ENCODE measurements at places on chromosomes 11 and 22.

- DNase-seq, result no peak
Measured at GRCh38 chr22:41523464-41524221, 20.6 kb downstream of the POLR3H start.

DNA sequence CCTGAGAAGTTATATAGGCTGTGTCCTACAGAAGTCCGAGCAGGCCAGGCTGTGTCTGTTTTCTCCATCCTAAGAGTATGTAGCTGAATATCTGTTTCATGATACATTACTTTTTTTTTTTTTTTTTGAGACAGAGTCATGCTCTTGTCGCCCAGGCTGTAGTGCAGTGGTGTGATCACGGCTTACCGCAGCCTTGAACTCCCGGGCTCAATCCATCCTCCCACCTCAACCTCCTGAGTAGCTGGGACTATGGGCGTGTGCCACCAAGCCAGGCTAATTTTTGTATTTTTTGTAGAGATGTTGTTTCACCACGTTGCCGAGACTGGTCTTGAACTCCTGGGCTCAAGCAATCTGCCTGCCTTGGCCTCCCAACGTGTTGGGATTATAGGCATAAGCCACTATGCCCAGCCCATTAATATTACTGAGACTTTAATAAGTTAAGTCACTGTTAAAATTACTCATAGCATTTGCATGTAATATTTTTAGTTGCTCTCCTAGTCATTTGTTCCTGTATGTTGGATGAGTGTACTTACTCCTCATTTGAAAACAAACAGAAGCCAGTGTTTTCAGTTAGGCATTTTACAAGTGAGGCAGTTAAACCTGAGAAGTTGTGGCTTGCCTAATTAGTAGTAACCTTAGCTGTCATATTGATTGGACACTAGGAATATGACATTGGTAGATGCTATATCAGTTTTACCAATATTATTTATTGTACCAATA, 26.1 kb downstream of the DRG1 start:
- DNase-seq, result no peak

GRCh38 chr11:63866211-63866610, 27.3 kb downstream of the MARK2 start:
- DNase-seq, result peak; percentile 43

- DNase-seq, result no peak
Measured at GRCh38 chr11:116896211-116896610, 58.8 kb upstream of the APOA1 start.

GRCh38 chr11:2219318-2220017, 47.9 kb upstream of the TH start:
- no peak for DNase-seq

- DNase-seq, result no peak
Measured at GRCh38 chr22:44743804-44744211, 8.6 kb upstream of the ARHGAP8 start.

DNA sequence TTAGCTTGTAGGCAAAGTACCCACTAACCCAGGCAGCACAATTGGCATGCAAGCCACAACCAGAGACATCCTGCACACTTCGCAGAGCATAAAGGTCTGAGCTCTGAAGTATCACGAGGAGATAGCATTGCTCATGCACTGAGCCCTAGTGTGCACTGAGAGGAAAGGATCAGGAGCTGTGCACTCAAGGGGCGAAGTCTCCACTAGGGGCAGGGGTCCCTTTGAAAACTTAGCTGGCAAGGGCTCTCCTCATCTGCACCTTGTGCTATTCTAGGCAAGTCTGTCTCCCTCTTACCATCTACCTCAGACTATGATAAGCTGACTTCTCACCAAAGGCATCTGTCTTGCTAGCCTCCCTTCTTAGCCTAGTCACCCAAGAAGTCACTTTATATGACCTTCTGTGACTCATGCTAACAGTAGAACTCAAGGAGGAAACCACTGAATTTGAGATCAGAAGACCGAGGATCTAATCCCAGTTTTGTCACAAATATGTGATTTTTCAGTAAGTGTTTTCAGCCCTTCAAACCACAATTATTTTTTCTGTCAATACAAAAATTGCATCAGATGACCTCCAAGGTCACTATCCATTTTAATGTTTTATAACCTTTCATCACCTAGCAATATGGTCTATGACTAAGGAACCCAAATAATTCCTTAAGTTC, 1078.0 kb downstream of the NTM start:
- DNase-seq, result no peak

GRCh38 chr11:69378303-69379141, 84.6 kb downstream of the MYEOV start:
- DNase-seq, result no peak

DNA sequence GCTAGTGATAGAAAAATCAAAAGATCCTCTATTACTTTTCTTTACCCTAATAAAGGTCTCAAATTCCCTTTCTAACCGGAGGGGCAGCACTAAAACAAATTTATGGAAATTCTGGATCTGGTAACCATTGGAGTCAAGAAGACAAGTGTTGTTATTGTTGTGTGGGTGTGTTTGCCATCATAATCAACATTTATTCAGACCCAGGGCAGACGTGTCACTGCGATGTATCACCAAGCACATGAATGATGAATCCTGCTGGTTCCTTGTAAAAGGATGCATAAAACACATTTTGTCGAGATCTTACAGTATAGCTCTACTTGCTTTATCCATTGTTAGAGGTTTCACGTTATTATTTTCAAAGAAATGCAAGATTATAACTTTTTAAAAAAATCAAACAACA, 12.1 kb upstream of the FJX1 start:
- no peak for DNase-seq

DNA sequence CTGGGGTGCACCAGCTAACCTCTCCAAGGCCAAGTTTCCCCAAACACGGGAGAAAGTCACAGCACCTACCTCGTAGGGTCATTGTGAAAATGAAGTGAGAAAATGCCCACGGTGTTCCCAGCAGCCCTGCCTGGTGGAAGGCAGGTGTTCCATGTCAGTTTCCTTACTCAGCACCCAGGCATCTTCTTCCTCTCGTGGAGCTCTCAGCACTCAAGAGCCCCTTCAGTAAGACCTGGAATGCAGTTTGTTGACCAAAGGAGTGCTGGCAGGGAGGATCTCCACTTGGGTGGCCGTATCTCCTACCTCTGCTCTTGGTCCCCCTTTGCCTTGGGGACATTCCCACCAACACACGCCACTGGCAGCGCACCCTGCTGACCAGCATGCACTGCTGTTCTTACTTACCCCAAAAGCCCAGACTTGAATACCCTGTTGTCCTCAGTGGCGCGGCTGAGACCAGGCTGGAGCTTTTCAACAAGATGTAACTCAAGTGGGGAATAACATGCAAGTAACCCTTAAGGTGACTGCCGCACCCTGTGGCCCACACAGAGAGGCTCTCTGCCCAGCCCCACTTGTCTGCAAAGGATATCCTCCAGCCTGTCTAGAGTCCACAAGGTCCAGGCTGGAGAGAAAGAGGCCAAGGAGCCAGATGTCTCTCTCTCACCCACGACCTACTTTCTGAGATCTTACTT, 201.2 kb upstream of the TMEM45B start:
- DNase-seq, result no peak

- no peak for DNase-seq
Measured at GRCh38 chr11:120054753-120055045, 83.2 kb downstream of the TRIM29 start.

- no peak for DNase-seq
Measured at GRCh38 chr22:46464701-46465344, 72.6 kb downstream of the CELSR1 start.

GRCh38 chr11:12704049-12704448, 29.8 kb downstream of the TEAD1 start:
- DNase-seq, result no peak

- no peak for DNase-seq
Measured at GRCh38 chr22:49103314-49104059, 724.2 kb downstream of the BRD1 start.

GRCh38 chr22:49694462-49695260, 133.0 kb downstream of the BRD1 start:
- no peak for DNase-seq

- DNase-seq, result no peak
Measured at GRCh38 chr11:123233975-123234334, 38.9 kb upstream of the CLMP start.

DNA sequence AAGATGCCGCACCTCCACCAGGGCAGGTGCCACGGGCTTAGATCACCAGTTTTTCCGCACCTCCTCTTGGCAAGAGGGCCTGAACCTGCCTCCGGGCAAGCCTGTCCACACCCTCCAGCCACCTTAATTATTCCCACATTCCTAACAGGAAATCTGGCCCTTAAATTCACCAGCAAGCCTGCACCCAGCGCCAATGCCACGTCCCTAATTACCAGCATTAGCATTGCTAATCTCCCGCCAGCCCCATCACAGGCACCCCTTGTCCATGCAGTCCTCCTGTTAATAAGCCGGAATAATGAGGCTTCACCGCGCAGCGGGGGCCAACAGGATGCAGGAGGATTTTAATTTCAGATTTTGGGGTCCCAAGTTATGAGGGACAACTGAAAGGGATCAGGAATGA, 69.7 kb downstream of the PHF21B start:
- no peak for DNase-seq

DNA sequence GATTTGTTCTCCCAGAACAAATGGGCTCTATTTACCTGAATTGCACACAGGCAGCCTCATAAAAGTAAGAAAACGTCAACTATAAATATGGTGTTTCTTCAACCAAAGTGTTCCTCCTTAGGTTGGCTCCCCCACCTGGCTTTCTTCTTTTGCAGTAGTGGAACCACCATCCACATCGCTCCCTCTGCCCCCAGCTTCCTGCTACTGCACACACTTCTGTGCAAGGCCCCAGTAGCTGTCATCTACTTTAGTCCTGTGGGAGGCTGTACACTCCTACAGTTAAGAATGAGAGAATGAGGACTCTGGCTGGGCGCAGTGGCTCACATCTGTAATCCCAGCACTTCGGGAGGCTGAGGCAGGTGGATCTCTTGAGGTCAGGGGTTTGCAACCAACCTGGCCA, 89.5 kb downstream of the BMAL1 start:
- no peak for DNase-seq

GRCh38 chr11:47408598-47409439, 429 bp downstream of the SLC39A13 start:
- no peak for DNase-seq

DNA sequence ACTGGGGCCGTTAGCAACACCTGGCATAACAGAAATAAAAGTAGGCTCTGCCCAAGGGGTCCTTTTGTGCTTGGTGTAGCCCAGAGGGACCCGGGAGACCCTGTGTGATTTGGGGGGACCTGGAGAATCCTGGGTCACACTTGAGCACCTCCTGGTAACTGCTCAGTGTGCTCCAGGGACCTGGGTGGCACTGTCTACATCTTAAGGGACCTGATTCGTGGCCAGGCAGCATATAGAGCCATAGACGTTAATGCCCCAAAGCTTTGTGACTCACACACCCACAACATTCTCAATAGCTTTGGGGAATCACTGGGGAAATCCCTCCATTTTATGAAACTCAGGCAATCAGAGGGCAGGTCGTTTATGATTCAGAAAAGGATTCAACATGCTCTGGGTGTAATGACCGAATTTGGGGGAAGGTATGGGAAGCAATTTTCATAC, 3.6 kb upstream of the IGF2 start:
- no peak for DNase-seq

GRCh38 chr22:39444247-39444800, 12.5 kb upstream of the MGAT3 start:
- DNase-seq, result no peak

- no peak for DNase-seq
Measured at GRCh38 chr11:77301510-77301909, at the start of gene GDPD4. TSS of gene GDPD4 (minus strand) at chr11:77301686. CDS start at chr11:77285137, 16,549 bp downstream.

DNA sequence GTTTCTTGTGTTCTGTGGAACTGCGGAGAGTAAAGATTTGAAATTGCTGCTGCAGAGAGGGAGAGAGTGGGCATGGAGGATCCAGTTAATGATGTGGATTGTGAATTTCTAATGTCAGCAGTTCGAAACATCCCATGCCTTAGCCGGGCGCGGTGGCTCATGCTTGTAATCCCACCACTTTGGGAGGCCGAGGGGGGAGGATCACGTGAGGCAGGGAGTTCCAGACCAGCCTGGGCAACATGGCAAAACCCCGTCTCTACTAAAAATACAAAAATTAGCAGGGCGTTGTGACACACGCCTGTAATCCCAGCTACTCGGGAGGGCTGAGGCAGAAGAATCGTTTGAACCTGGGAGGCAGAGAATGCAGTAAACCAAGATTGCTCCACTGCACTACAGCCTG, 1.1 kb upstream of the CAVIN3 start:
- DNase-seq, result no peak

DNA sequence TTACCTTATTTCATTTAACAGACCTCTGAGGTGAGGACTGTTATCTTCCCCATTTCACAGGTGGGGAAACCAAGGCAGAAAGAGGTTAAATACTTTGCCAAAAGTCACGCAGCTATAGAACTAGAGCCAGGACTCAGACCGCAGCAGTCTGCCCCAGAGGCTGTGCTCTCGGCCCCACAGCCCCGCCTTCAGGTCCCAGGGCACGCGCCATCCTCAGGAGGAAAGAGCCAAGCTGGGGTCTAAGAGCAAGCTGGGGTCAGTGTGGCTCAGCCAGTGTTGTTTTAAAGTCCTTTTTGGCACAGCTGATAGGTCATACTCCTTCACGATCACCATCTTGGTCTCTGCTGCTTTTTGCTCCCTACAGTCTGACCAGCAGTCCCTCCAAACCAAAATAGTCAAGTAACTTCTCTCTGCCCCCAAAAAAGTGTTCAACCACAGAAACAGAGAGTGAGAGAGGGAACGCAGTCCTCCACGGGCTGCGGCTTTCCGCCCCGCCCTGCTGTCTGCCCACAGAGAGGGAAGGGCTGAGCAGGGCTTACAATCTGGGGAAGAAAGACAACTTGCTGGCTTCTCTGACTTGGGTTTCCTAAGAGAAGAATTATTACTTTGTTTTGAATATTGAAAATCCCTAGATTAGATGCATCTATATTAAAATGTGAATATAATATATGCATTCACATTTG, 137.2 kb upstream of the OPCML start:
- no peak for DNase-seq

All from stimulated activated CD8-positive, alpha-beta memory T cell treated with anti-CD3 and anti-CD28 coated beads, Interleukin-15, amount 100 ng/mL, for 1 hour (primary cell).